ENCODE measurements at places on chromosomes 1 and 21.

GRCh38 chr1:43836267-43836951, 97.2 kb upstream of the ARTN start:
- DNase-seq: peak; percentile 86

- no peak for DNase-seq
Observed at GRCh38 chr1:234562334-234562733, 47.6 kb downstream of the IRF2BP2 start.

GRCh38 chr1:234709473-234710228, 99.7 kb upstream of the IRF2BP2 start:
- peak; percentile 73 for DNase-seq

- peak; percentile 16 for DNase-seq
Observed at GRCh38 chr1:163426505-163427251, 104.9 kb downstream of the NUF2 start.

- DNase-seq: peak; percentile 66
Observed at GRCh38 chr1:147608596-147608995, 61.7 kb downstream of the ACP6 start.

- DNase-seq: no peak
Observed at GRCh38 chr1:21361506-21361905, 71.2 kb upstream of the ECE1 start.

GRCh38 chr21:44838039-44838895, 20.4 kb upstream of the SUMO3 start:
- no peak for DNase-seq

Measured in lung (tissue), 17 donors.